NCI-H1105 treated with DMSO at 0.1 percent for 48 hours (cell line): ENCODE measurements at places on chromosomes 7 and 10.

DNA sequence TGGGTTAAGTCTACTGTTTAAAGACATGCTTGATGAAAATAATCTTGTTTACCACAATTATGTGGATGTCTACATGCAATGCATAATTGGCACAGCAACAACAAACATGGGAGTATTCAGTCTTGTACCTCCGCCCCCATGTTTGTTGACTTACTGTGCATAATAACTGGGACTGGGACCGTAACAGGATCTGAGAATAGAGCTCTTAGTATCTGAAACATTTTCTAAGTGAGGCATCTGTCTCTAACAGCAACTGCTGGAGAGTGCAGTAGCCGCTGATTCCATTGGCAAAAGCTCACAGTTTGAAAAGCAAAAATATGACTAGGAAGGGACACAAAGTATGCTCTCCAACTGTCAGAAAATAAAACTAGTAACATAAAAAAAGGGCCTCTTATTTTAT lies 61.6 kb downstream of the ENO4 start:
- peak; percentile 13 for DNase-seq

- DNase-seq = no peak
Measured at GRCh38 chr10:22652988-22653481, 61.3 kb downstream of the PIP4K2A start.

DNA sequence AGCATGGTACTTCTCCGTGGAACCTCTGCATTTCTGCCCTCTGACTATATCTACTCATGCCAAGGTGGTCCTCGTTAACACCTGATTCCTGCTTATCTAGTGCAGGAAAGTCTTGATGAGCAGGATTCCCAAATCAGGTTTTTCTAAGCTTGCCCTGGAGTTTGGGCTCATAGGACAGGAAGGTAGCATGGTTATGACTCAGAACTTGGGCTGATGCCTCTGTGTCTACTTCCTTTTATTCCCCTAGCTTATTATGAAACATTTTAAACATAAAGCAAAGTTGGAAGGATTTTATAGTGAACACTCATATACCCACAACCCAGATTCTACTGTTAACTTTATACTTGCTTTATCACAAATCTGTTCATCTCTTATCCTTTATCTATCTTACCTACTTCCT lies 5.6 kb downstream of the SUFU start:
- no peak for DNase-seq

DNA sequence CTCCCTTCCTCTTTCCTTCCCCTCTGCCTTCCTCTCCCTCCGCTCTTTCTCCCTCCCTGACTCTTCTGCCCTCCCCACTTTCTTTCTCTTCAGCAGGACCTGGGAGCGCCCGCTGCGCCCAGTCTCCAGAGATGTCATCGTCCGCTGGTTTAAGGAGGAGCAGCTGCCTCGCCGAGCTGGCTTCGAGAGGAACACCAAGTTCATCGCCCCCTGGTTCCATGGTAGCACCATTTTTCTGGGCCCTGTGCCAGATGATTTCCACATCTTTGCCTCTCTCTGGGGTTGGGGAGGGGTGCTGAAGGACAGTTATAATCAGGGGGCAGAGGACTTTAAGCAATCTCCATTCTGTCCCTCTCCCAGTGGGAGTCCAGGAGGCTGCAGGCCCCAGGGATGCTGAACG lies 71.6 kb downstream of the SH2D4B start:
- no peak for DNase-seq

DNA sequence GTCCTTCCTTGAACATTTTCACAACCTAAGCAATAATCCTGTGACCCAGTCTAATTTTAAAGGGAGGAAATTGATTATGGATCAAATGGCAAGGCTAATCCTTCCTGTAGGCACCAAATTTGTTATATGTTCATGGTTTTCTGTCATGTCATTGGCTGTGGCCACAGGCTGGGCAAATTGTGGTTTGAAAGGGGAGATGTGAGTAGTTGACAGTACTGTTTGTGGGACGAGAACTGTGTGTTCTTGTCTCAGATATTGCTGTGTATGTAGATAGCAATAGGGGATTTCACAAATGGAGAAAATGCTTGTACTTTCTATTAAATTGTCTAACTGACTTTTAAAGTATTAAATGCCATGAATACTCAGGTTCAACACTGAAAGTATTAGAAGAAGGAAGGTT lies 8.1 kb upstream of the PRKG1 start:
- DNase-seq = no peak

- no peak for DNase-seq
Measured at GRCh38 chr10:114553436-114553835, 104.6 kb downstream of the ABLIM1 start.

DNA sequence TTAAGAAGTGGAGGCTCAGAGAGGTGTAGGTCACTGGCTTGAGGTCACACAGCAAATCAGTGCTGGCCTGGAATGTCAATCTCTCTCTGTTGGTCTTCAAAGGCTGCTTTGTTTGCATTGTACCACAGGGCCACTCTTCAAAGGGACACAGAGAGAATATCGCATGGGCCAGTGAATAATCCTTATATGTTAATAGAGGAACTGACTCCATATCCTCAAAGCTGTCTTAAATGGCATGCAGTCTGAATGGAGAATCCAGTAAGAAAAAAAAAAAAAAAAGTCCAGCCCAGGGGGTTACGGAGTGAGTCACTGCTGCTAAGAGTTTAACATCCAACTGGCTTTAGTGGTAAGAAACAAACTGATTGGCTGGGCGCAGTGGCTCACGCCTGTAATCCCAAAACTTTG lies 54.1 kb downstream of the NRAP start:
- no peak for DNase-seq

DNA sequence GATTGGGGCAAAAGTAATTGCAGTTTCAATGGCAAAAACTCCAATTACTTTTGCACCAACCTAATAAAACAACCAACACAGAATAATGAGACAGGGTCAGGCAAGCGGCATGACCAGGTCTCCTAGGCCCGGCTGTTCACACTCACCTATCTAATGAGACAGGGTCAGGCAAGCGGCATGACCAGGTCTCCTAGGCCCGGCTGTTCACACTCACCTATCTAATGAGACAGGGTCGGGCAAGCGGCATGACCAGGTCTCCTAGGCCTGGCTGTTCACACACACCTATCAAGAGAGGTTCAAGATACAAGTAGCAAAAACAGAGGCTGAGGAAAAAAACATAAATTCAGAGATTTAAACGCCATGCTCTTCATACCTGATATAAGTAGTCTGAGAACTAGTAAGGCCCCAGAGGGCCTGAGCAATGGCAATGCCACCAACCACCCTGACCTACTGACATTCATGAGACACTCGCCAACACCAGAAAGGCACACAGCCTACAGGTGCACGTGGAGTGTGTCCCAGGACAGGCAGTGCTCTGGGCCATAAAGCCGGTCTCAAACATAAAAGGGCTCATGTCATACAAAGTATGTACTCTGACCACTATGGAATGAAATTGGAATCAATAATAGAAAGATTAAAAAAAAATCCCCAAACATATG lies 40.6 kb upstream of the NCAPG2 start:
- DNase-seq = no peak

GRCh38 chr7:67950321-67951083 lies 953.9 kb downstream of the TYW1 start:
- no peak for DNase-seq
